ENCODE measurements at places on chromosomes 2 and 18.

GRCh38 chr2:86706220-86706619 is 13.9 kb upstream of the RMND5A start:
- DNase-seq, result no peak

DNA sequence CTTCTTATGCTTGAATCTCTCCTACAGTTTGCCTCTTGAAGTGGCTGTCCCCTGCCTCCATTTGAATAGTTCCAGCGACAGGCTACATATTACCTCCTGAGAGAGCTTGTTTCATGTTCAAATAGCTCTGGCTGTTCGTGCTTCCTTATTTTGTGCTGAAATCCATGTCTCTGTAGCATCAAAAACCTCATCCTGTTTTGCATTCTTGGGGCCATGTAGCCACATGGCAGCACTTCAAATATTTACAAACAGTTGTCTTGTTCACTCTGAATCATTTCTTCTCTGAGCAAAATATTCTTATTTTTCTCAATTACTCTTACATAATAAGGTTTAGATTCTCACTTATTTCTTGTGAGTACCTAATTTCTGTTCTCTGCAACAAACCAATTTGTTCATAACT is 1243.1 kb upstream of the NXPH2 start:
- DNase-seq, result no peak

GRCh38 chr2:219630770-219631405 is 3.5 kb downstream of the SLC4A3 start:
- DNase-seq, result no peak

- DNase-seq, result no peak
Measured at GRCh38 chr2:95382686-95383634, 19.5 kb upstream of the FAHD2A start.

- DNase-seq, result no peak
Measured at GRCh38 chr2:60840880-60841279, 40.5 kb upstream of the REL start.

GRCh38 chr2:48210189-48210588 is 303.9 kb upstream of the FBXO11 start:
- no peak for DNase-seq

DNA sequence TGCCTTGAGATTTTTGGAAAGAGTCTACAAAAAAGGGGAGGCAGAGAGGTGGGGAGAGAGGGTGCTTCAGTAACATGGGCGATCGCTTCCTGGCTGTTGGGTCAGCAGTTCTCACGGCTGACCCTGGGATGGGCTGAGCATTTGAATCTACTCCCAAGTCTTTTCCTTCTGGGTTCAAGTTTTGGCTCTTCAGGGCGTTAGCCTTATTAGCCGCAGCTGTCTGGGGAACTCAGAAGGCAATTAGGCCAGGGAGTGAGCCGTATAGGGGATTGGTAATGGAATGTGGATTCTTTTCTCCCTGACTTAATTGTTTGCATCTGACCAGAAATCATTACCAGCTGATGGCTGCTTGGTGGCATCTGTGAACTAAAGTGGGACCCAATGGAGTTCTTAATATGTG is 250.5 kb upstream of the SKOR2 start:
- DNase-seq, result no peak

- no peak for DNase-seq
Measured at GRCh38 chr18:70334264-70334663, 45.4 kb downstream of the SOCS6 start.

DNA sequence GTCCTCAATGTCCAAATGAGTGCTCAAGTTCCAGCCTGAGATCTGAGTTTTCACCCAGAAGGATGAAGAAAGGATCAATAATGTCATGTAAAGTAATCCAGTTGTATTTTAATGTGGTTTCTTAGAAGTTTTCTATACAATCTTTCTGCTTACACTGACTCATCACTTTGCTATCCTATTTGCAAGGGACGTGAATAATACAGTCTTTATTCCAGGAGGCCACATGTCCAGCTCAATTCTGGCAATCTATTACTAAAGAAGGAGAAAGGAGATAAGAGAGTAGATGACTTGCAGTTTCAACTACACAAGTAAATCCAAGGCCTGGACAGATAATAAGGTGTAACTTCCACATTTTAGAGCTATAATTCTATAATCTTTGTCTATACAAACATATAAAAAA is 601.1 kb upstream of the SETBP1 start:
- no peak for DNase-seq

DNA sequence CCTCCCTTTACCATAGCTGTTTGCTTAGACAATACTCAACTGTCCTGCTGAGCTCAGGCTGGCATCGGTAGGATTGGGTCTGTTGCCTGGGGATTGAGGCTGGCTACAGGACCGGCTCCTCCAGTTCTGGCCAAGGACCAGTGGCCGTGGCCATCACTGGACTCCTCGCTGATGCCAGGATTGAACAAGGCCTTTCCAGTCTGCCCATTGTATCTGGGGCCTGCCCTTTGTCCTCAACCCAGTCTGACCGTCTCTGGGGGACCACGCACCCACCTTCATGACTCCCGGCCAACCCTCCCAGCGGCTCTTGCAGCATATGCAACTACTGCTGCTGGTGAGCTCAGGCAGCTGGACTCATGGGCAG is 28.7 kb downstream of the SH2D6 start:
- no peak for DNase-seq

GRCh38 chr2:198279026-198279425 is 474.6 kb downstream of the PLCL1 start:
- DNase-seq, result no peak
